Stimulated activated CD8-positive, alpha-beta memory T cell treated with anti-CD3 and anti-CD28 coated beads, Interleukin-7, amount 100 ng/mL, for 1 hour (primary cell): ENCODE measurements at places on chromosomes 6 and 20.
A peak's percentile ranks its signal among the peaks of the same experiment; 100 is the strongest.

- DNase-seq, result no peak
Measured at GRCh38 chr6:164502833-164503232, 806.6 kb downstream of the C6orf118 start.

GRCh38 chr20:22352019-22352418, 232.4 kb downstream of the FOXA2 start:
- no peak for DNase-seq

DNA sequence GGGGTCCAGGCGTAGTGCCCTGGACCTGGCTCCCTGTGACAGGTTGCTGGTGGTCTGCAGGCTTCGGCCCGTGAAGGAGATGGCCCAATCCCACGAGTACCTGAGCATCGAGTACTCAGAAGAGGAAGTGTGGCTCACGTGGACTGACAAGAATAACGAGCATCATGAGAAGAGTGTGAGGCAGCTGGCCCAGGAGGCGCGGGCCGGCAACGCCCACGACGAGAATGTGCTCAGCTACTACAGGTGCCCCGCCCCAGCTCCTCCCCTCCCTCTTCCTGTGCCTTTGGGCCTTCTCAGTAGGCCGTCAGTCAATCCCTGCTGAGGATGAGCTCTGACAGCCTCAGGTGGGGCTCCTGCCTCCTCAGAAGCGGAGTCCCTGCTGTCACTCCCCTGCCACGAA, 42.6 kb downstream of the UQCC2 start:
- DNase-seq, result peak; percentile 13

- DNase-seq, result no peak
Measured at GRCh38 chr6:169725125-169726048, 1.1 kb upstream of the PHF10 start.

GRCh38 chr6:114108119-114109002, 137.4 kb upstream of the HDAC2 start:
- DNase-seq, result no peak

- no peak for DNase-seq
Measured at GRCh38 chr20:32354592-32355416, 3.3 kb upstream of the ASXL1 start.

- no peak for DNase-seq
Measured at GRCh38 chr6:21946298-21946783, 350.5 kb downstream of the PRL start.

- no peak for DNase-seq
Measured at GRCh38 chr6:9192405-9192909, 757.1 kb upstream of the SLC35B3 start.

- DNase-seq, result no peak
Measured at GRCh38 chr20:47849006-47849405, 63.7 kb upstream of the SULF2 start.

- DNase-seq, result no peak
Measured at GRCh38 chr6:128139519-128139918, 238.7 kb upstream of the THEMIS start.

GRCh38 chr6:149857541-149857940, 6.6 kb downstream of the LRP11 start:
- DNase-seq, result no peak

DNA sequence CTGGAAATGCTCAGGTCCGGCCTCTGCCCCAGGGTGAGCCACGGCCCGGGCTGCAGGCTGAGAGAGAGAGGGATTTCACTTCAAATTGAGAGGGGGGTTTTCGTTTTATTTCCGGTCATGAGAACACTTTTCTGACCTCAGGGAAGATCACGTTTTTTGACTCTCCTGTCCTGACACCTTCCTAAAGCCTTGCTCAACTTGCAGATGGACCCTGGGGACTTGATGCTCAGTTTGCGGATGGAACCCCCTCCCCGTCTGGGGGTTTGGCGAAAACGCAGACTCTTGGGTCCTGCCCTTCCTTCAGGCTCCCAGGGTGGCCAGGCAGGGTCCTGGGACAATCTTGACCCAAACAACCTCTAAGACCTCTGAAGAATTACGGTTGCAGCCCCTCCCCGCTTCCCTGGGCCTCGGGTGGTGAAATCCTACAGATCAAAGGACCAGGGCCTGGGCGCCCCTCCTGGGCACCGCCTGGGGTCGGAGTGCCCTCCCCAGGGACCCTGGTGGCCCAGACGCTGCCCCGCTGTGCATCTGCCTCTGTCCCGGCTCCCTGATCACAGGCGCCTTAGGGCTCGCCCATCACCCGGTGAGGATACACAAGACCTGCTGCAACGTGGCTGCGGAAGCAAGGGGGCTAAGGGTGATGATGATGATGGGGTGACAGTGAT, 148.2 kb downstream of the ERMARD start:
- no peak for DNase-seq

DNA sequence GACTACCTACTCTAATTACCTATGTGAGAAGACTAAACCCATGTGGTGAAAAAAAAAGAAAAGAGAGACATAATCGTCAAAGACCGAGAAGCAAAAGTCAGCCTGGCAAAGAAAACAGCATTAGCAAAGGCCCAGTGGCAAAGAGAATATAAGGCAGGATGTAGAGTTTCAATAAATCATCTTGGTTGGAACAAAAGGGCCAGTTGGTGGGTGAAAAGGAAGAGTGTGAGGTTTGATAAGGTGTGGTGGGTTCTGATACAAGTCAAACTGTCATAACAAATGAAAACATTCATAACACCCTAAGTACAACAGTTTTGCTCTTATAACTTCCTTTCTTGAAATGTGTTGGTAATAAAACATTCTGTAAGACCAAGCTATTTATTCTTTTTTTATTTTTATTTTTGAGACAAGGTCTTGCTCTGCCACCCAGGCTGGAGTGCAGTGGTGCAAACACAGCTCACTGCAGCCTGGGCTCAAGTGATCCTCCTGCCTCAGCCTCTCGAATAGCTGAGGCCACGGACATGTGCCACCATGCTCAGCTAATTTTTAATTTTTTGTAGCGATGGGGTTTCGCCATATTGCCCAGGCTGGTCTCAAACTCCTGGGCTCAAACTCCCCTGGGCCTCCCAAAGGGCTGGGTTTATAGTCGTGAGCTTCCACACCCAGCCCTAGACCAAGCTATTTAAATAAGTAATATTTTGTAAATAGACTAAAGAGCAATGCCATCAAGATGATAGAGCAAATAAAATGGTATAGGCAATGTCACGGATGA, 18.9 kb upstream of the GTF3C6 start:
- no peak for DNase-seq

DNA sequence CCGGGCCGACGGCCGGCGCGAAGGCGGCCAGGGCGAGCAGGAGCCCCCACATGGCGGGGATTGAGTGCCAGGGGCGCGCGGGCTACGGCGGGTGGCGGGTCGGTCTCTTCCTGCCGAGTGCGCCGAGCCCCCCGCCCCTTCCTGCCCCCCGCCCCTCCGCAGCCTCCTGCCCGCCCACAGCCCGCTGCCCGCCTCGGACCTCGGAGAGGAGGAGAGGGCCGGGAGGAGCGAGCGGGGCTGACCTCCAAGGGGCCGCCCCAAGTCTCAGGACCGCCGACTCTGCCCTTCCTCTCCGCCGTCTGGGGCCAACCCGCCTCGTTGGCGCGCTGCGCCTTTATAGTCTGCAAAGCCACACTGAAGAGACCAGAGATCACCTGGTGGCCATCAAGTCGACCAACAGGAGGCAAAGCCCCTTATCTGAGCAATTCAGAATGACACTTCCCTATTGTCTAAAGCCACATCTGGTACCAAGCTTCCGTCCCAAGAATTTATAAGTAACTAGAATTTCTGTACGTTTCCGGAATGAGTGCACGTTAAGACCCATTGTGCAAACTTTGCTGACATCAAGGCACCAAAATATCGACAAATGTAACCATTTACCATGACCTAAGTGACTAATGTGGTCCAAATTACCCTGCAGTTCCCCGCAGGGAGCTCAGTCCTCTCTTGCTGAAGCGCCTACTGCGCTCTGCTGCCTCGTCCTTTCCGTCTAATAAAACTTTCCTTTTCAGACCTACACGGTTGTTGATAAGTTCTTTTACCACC, at the start of gene CPXM1:
CPXM1 (minus strand) TSS at position 107 of the 765 bp plus-strand sequence; CDS start at position 52, 55 bp downstream.
- no peak for DNase-seq

DNA sequence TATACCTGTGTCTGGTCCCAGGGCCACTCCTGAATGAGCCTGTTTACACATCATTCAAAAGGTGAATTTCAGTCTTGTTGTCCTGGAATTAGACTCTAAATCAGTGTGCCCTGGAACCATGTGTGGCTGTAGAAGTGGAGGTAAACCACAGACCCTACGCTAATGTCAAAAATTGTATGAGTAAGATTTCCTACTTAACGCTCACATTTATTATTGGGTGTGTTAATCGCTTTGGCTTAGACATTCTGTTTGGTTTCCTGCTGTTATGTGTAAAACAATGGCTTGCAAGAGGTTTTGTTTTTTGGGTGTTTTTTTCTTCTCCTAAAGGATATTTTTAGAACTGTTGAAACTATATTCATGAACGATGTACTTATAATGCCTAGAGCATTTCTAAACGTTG, 19.3 kb downstream of the PLCB1 start:
- DNase-seq, result no peak

DNA sequence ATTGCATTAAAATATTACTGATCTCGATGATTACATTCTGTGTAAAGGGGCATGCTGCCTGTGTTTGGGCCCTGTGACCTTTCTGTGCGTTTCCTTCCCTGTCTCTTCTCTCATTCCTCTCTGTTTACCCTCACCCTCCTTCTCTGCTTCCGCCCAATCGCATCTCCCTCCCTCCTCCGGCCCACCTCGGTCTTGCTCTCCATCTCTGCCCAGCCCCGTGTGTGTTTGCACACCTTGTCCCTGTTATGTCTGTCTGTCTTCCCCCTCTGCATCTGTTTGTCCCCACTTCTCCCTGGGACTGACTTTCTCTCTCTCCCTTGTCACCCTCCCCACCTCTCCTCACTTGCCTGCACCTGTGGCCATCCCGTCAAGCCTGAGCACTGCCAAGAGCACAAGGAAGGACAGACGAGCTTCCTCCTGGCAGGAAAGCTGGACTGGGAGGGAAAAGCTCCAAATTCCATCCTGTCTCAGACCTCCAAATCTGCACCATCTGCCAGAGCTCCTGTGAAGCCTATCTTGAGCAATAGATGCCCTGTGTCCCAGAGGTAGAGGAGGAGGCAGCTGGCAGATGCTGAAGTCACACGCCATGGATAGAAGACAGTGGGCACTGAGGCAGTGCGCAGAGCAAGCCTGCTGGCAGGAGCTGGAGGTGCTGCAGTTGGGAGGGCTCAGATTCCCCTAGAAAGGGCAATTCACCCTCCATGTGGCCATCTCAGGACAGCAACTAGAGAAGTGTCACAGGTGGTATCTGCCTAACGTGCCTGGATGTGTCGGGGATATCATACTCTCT, 172.3 kb downstream of the PTPRT start:
- DNase-seq, result no peak

DNA sequence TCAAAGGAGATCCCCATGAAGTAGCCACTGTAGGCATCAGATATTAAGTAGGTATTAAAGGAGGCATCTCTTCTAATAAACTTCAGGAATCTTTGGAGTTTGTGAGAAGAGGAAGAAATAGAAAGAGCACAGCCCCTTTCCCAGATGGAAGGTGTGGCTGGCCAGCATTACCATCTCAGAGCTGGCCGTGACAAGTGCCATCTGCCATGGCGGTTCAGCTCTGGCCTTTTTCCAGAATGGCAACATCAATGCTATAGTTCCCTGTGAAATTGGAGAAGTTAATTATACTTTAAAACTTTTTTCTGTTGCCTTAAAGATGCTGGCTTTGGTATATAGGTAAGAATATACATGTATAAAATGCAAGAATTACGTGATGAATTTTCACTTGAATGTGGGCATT, 51.9 kb upstream of the MCUR1 start:
- no peak for DNase-seq

GRCh38 chr6:66717801-66718200, 1010.8 kb upstream of the EYS start:
- no peak for DNase-seq

DNA sequence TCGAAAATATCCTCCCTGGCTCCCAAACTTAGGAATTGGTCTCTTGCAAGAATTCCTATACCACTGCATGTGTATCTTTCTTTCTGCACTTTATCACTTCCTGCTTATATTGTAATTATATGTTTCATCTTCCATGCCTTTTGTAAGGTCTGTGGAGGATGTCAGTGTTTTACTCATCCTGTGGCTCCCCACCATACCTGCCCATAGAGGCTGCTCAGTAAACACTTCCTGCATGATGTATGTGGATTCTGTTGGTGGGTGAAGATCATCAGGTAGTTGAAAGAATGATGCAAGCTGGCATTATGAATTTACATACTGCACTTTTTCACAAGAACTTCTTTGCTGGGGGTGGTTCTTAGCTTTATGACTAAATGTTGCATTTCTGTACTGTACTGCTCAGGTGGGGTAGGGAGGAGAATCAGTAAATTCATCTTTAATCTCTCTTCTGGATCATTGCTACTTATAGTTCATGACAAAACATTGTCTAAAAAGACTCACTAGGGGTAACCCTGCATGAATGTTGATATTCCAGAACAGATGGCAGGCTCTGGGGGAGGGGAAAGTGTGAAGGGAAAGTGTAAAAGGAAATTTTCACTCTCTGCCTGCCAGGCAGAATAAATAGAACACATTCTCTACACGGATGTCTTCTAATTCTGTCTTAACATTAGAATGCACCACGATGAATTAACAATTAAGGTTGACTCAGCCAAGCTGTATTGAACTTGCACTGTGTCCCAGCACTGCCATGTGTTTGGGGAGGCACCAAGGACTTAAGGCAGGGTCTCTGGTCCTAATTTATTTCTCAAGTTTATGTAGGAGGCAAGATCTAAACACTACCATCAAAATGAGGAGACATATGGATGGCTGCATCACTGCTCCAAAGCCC, 36.0 kb upstream of the KLHL31 start:
- DNase-seq, result no peak

DNA sequence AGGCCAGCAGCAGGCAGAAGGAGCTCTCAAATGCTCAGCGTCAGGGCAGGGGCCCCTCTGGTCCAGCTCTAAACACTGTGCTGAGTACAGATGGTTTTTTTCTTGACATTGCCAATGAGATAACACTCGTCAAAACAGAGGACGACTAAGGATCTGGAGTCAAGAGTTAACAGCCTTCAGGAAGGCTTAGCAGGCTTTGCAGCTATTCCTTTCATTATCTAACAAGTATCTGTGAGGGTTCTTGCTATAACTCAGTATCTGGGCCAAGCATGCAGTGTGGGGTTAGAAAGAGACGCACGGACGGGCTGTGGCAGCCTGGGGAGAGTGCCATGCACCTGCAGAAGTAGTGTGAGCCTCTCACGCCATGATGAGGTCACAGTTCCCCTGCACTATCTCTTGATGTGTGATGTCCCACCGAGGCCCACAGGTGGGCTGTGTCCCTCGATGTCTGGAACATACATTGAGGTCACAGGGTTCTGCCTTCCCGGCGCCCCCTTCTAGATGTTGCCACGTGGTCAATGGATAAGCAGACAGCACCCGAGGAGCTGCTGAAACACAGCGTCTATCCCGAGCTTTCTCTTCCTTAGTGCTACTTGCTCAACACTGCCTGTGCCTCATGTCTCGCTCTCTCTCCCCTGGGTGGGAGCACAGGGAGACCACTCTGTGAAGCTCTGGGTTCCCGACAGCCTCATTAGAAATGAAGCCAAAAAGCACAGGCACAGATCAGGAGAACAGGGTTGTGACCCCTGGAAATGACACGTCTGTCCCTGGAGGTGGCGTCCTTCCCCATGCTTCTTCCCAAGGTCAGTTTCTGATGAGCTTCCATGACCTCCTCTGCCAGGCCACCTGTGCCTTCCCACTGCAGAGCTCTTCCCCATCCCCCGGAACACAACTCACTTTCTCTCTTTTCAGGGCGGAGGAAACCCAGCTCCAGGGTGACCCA, 85.5 kb upstream of the RPS6KA2 start:
- DNase-seq, result no peak

- peak; percentile 23 for DNase-seq
Measured at GRCh38 chr6:130322673-130323268, 43.0 kb upstream of the TMEM200A start.
